ENCODE measurements at places on chromosomes 7 and 10.

DNA sequence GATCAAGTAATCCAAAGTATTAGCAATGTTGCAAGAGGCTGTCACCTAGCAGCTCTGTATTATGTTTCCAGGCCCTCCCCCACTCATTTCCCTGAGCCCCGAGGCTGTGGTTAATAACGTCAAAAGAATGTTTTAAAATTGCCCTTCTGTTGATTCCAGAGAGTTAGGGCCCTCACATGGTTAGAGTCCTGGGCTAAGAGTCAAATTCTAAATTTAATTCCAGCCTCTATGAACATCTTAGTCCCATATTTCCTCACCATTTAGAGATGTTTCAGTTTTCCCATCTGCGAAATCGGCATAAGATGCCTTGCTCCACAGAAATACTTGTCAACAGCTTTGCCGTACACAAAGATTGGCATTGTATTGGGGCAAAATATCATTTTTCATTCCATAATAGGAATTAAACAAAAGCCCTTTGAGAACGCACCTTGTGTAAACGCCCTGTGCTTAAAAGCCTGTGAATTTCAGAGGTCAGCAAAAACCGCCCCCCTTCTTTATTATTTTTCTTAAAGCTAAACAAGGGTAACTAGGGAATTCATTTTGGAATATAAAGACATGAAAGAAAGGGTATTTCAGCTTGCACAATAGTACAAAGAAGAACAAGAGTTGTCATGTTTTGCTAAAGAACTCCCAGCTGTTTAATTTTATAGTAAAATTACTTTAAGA lies 135.8 kb downstream of the ARID5B start:
- no peak for DNase-seq

GRCh38 chr10:85649461-85649860 lies 717.1 kb downstream of the GRID1 start:
- DNase-seq: peak; percentile 6

GRCh38 chr7:230274-230673 lies 37.9 kb downstream of the FAM20C start:
- DNase-seq: no peak

GRCh38 chr10:77989081-77989724 lies 40.1 kb downstream of the POLR3A start:
- DNase-seq: no peak

GRCh38 chr7:133359449-133359848 lies 106.6 kb downstream of the EXOC4 start:
- no peak for DNase-seq

- no peak for DNase-seq
These were observed 24.9 kb upstream of the ADO start for GRCh38 chr10:62779487-62780248.

DNA sequence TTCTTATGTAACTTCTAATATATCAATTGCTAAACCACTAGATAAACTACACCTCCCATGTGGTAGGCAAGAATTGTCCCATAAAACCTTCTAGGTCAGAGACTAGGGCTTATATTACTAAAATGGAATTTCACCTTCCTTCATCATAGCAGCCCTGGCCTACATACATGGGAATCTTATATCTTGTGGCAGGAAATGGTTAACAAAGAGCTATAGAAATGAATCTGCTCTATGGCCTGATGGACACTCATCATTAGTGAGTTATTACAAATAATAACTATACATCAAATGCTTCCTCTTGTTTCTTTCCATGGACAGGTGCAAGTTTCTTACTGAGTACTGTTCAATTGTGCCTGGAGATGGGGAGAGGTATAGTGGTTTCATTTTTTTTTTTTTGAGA lies 62.3 kb upstream of the PDLIM1 start:
- no peak for DNase-seq

DNA sequence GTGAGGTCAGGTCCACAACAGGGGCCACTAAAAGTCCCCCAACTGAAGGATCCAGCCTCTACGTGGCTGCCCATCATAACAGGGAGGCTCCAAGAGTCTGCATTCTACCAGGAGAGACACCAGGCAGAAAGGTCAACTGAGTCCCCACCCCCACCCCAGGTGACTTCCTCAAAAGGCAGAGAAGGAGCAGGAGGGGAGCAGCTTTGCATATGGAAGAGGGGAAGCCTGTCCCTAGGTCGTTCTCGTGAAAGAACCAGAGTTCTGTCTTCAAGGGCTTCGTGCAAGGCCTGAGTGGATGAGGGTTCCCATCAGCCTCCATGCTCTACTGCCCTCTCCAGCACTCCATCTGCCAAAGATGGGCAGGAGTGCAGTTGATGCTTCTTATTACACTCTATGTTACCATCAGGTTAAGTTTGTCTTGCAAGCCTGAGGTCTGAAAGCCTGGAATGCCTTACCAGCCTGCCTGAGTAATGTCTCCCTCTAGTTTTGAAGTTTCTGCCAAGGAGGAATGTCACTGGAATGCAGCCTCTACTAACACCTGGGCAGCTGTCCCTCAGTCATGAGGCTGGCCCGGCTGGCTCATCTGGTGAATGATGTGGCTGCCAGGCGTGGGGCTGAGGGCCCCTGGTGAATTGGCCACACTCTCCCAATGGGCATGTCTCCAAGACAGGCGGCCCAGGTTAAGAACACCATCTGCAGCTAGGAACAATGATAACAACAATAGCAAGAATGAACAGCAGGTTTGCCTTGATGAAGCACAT lies 54.3 kb upstream of the SMNDC1 start:
- DNase-seq: no peak

- DNase-seq: no peak
These were observed 68.5 kb downstream of the MAP3K8 start for GRCh38 chr10:30502266-30503060.

GRCh38 chr7:148914208-148914777 lies 30.2 kb upstream of the EZH2 start:
- no peak for DNase-seq

DNA sequence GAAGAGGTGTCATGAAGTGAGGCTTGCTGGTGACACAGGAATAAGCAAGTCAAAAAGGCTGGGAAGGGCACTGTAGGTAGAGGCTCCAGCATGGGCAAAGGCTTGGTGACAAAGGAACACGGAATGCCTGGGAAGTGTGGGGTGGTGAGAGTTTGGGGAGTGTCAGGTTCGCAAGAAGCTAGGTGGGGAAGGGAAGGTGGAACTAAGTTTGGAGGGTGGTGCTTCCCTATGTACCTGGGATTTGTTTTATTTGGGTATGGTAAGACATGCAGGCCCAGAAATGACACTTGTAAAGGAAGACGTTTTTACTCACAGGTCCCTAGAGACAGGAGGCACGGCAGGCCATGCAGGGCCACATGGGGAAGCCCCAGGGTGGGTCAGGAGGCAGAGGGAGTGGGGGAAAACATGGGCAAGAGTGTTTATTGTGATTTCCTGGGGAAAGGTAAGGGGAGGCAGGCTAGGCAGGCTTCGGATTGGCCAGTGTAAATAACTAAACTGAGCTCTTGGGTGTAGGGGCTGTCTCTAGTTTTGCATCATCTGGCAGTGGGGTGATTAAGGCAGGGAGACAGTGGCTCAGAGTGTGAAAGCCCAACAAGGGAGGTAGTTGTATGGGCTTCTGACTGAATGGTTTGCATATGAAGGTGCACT lies 52.1 kb downstream of the SH2D4B start:
- DNase-seq: no peak

DNA sequence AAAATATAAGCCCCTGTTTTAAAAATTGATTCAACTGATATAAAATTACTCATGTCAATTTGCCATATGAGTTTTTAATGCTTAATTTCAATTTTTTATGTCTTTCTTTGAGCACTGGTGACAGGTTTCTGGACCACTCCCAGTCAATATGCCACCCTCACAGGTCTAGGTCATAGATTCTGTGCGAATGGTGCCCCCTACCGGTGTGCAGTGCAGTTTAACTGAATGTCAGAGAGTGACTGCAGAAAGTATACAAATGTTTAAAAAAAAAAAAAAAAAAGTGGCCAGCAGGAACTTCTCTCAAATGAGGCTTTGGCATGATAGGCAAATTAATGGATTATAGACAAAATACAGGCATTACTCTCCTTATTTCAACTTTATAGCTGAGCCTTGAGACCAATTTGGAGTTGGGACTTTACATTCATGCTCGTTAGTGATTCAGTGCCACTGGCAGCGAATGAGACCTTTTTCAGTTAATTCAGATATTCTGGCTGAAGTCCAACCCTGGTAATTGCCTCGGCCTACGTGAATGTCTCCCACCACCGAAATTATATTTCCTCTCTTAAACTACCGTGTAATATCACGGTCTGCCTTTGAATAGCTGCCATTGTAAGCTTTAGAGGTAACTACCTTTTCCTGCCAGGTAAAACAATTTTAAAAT lies 427.6 kb downstream of the PHTF2 start:
- peak; percentile 60 for DNase-seq

- no peak for DNase-seq
These were observed 554.7 kb downstream of the SORCS3 start for GRCh38 chr10:105195831-105196230.

DNA sequence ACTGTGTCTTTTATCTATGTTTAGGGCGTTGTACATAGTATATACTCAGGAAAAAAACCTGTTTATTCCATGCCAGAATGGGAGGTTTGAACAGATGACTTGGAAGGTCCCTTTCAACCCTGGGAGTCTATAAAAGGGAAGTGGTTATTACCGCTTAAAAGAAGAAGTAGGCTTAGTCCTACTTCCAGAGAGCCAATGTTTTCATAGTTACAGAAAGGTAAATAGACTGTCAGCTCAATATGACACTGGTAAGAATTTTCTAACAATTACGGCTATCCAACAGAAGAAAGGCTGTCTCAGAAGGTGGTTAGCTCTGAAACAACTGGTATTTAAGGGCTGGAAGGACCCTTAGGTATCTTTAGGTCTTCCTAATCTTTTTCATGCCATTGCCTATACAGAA lies 1.1 kb upstream of the TFAM start:
- no peak for DNase-seq

- DNase-seq: no peak
These were observed 972.8 kb downstream of the ANKRD7 start for GRCh38 chr7:119197172-119197876.

- no peak for DNase-seq
These were observed 242.8 kb downstream of the BAMBI start for GRCh38 chr10:28920091-28920490.

DNA sequence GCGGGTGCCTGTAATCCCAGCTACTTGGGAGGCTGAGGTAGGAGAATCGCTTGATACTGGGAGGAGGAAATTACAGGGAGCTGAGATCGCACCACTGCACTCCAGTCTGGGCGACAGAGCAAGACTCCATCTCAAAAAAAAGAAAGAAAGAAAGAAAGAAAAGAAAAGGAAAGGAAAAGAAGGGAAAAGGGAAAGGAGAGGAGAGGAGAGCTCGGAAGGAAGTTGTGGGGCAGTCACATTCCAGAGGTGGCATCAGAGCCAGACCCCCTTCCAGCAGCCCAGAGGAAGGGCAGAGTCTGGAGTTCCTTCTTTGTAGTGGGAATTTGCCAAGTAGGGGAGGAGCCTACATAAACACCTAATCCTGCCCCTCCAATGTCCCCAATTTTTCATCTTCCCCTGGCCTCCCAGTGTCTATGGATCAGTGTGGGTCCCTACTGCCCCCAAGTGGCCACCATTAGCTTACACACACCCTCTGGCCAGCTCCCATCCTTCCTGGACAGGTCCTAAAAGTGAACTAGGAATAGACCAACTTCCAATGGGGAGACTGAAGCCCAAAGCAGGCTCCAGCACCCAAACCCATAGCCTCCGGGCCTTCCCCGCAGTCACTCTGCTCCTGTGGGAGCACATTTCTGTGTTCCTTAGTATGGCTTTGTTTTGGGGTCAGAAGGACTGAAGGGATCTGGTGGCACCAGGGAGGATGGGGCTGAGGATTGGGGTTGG lies 39.6 kb upstream of the HSPB1 start:
- peak; percentile 76 for DNase-seq

DNA sequence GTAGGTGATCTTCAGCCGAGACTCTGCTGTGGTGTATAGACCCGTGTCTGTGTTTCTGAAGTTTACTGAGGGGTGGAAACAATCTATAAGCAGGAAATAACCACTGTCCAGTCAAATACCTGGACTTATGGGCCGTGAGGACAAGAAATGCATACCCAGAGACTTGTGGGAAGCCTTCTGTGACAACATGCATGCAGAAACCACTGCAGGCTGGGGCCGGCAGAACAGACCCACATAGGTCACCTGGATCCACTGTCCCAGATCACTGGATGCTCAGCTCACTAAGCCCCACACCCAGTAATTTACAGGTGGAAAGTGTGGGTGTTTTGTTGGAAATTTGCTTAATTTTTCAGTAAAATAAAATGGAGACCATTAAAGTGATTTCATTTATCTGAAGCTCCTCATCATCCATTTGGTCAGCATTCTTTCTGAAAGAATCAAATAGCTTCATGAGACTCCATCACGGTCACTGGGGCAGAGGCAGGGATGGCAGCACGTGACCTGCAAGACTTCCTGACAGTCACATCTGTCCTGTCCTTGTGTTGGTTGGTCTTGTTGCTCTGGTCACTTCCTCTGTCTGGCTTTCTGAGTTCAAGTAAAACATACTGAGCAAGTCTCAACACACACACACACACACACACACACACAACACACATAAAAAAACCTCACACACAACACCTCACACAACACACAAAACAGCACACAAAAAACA lies 108.3 kb downstream of the TNS3 start:
- no peak for DNase-seq

GRCh38 chr10:97179731-97180362 lies 5.9 kb downstream of the SLIT1 start:
- peak; percentile 89 for DNase-seq

DNA sequence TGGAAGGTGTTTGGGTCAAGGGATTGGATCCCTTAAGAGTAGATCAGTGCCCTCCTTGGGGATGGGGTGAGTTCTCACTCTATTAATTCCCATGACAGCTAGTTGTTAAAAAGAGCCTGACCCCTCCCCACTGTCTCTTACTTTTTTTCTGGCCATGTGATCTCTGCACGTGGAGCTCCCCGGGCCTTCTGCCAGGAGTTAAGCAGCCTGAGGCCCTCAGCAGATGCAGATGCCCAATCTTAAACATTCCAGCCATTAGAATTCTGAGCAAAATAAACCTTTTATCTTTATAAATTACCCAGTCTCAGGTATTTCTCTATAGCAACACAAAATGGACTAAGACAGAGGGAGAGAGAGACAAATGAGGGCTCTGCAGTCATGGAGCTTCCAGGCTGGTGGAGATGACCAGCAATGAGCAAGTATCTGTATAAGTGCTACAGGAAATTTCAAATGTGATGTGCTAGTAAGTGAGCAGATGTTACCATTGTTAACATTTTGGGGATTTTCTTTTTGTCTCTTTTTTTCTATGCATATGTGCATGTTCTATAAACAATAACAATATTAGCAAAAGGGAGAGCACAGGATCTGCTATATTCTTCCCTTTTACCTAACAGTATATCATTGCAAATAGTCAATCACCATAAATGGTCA lies 26.7 kb downstream of the PLPP4 start:
- peak; percentile 9 for DNase-seq

Data from ecto neural progenitor cell (in vitro differentiated cells).